IMR-90 (cell line): ENCODE measurements at places on chromosomes 6 and 20. TPM values are rescaled to one million over a fixed set of nuclear protein-coding genes. Genes with fewer than 3 reads are reported as not detected.

- DNase-seq, result no peak
Observed at GRCh38 chr6:50049829-50050228, at the start of gene DEFB112. Gene DEFB112 (minus strand): TSS chr6:50049929. CDS start chr6:50049869, 60 bp downstream.

DNA sequence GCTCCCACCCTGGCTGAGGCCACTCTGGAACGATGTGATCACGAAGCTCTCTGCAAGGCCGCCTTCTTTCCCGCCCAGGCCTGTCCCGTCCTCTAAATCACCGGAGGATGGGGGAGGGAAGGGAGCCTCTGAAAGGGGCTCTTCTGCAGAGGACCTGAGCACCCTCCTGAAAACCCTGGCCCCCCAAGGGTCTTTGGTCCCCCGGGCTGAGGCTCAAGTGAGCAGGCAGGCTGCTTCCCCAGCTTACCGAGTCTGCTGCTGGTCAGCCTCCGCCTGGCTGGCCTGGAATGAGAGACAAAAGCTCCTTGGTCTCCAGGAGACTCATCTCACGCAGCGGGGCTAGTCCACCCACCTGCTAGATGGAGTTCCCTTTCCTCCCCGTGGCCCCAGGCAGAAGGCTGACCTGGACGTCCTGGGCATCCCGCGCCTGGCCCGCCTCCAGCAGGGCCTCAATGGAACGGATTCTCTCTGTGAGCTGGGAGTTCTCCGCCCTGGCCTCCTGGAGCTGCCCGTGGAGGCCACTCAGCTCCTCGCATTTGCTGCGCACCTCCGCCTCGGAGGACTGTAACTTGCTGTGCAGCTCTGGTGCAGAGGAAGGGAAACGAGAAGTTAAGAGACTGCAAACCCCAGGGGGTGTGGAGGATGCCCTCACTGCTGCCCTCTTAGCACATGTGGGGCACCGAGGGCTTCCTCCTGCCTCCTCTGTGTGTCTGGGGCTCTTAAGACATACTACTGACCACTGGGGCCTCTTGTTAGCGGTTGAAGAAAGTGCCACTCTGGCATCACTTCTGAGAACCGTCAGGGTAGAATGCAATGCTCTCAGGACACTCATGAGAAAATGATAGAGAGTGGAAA is 54.7 kb downstream of the RRBP1 start:
- no peak for DNase-seq

- peak; percentile 12 for DNase-seq
Observed at GRCh38 chr6:35895560-35895959, 25.3 kb downstream of the SRPK1 start.

- DNase-seq, result peak; percentile 67
Observed at GRCh38 chr6:41531591-41532582, 14.3 kb upstream of the FOXP4 start.

- no peak for DNase-seq
Observed at GRCh38 chr6:3747100-3747737, 4.3 kb downstream of the PXDC1 start.

DNA sequence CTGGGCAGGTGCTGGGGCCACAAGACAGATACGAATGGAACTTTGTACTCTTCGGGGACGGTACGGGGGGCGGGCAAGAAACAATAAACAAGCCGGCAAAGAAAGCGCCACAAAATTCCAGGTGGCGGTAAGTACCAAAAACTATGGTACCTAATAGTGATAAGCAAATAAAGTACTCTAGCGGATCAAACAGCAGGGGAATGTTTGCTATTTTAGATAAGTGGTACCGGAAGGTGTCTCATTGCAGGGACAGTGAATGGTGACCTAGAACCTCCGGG is 15.1 kb upstream of the RIPK1 start:
- no peak for DNase-seq

GRCh38 chr20:3174442-3175261 is 1.3 kb upstream of the LZTS3 start:
- peak; percentile 11 for DNase-seq

GRCh38 chr20:23135449-23136420 is 49.6 kb upstream of the CD93 start:
- DNase-seq, result no peak

DNA sequence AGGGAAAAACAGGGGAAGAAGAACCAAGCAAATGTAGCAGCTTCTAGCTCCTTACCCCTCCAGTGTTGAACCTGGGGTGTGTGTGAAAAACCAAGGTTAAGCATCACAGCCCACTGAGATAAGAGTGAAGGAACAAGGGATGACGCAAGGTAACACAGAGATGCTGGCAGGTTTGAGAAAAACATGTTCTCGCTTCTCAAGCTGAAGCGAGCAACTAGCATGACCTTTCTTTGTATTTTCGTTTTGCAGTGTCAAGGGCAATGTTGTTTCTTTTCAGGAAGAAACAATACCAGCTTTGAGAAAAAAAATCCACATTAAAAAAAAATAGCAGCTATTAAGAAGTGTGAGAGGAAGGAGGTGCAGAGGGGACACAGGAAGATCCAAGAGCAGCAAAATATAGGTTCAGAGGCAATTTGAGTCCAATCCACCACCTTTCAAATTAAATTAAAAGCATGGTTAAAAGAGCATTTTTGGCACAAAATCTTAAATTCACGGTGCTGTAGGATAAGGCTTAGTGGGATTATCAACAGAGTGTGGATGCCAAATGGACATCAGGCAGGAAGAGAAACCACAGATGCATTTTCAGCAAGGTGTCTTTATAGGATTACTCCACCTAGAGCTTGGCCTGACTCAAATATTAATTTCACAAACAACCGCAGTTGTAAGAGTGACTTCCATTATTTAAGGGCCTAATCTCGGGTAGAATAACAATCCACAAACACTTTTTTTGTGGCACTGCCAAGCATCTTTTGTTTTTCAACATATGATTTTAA is 70.9 kb downstream of the SYNE1 start:
- DNase-seq, result no peak

GRCh38 chr6:56691286-56691595 is 48.6 kb upstream of the DST start:
- DNase-seq, result no peak

DNA sequence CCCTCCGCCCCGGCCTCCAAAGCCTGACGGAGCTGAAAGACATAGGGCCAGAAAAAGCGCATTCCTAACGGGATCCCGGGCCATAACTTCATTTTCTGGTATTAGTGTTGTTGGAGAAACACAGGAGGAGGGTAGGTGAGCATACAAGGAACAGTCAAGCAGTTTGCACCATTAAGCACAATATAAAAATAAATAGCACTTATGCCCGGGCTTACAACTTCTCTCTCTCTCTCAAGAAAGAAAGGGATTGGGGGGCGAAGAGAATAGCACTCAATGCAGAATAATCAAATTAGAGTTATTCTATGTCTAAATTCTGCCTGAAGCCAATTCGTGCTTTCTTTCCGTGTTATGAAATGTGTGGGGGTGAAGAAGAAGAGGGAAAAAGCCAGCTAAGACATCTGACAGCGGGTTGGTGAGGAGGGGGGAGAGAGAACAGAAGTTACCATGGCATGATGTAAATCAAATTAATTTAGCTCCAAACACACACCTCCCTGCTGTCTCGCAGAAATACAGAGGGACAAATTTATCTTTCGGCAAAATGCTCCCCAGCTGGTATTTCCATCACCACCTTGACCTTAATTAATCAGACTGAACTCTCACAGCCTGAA is 508 bp upstream of the METTL24 start:
- DNase-seq, result no peak

DNA sequence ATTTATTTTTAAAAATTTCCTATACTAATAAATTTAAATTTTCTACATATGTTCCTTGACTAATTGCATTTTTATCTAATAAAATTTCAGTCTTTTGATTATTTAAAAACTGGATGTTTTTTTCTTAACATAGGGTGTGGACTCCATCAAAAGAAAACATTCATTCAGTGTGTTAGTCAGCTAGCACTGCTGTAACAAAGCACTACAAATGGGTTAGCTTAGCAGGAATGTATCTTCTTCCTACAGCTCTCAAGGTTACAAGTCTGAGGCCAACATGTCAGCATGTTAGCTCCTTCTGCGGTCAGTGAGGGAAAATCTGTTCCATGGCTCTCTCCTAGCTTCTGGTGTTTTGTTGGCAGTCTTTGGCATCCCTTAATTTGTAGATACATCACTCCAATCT is 32.5 kb downstream of the FRK start:
- DNase-seq, result no peak

- no peak for DNase-seq
Observed at GRCh38 chr6:36963451-36964290, 9.1 kb downstream of the PI16 start.

DNA sequence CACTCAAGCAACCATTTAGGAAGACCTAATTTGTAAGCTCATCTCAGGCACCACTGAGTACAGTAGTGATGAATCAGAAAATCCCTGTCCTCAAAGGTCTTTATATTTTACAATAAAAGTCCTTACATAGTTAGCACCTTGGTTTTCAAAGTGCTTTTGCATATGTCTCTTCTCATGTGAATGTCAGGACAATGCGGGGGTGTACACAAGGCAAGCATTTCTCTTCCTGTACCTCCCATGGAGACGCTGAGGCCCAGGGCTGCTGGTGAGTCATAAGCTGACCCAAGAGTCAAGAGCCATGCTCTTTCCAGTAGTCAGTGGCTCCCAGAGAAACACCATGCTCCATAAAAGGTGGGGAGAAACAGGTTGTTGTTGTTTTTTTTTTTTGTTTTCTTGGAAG is 174.0 kb downstream of the GJA10 start:
- DNase-seq, result peak; percentile 78

DNA sequence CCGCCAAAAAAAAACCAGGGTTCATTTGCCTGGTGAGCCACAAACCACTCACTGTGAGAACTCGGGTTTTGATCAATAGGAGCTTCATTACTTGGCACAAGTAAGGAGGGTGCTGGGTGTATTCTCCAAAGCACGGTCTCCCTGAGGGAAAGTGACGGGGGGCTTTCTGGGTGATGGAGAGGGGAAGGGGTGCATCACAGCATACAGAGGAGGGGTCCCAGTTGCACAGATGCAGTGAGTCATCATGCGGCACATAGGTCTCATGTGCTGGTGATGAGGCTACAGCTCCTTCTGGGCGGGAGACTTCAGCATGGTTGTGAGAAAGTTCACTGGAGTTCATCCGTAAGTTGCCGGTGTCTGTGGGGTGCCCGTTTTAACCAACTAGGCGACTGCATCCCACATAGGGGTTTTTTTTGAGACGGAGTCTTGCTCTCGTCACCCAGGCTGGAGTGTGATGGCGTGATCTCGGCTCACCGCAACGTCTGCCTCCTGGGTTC is 36.2 kb downstream of the SUN5 start:
- no peak for DNase-seq

GRCh38 chr6:154197196-154197860 is 158.3 kb downstream of the OPRM1 start:
- DNase-seq, result peak; percentile 62

- DNase-seq, result peak; percentile 63
Observed at GRCh38 chr6:110328259-110328658, 29.9 kb downstream of the METTL24 start.

DNA sequence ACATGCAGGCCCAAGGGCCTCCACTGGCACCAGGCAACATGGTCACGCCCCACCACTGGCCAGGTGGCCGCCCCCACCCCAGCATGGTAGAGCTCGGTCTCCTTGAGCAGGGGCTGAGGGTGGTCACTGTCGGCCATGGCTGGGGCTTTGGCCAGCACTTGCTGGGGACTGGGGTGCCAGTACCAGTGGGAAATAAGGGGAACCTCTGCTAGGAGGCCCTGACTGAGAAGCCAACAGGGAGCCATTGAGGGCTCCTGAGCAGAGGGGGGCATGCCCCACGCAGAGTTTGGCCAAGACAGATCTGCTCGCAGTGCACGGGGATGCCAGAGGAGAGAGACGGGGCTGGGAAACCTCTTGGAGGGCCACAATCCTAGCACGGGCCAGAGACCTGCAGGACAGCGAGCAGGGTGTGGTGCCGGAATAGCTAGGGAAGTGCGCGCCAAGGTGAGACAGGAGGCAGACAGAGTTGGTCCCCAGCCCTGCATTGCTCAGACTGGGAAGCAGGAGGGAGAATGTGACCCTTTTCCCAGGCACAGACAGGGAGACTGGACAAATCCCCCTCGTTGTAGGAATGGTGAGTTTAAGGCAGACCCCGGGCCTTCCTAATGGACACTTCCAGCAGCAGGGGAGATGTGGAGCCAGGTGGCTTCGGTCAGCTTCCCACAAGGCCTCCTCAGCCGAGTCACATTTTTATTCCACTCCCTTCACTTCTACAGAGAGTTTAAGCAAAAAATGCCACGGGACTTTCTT is 179.0 kb upstream of the CST7 start:
- no peak for DNase-seq

The HLA-DOB gene
- 1.6 and 2.3 TPM in 2 replicates for polyA plus RNA-seq

The DPPA5 gene
- not detected in 2 replicates for polyA plus RNA-seq

The EPPIN gene
- not detected in 2 replicates for polyA plus RNA-seq

The TAP2 gene
- 11.4 and 13.4 TPM in 2 replicates for polyA plus RNA-seq

The BCAS1 gene
- not detected in 2 replicates for polyA plus RNA-seq

The CCN6 gene
- not detected in 2 replicates for polyA plus RNA-seq

The MYMX gene
- not detected in 2 replicates for polyA plus RNA-seq

The ZSCAN23 gene
- 0.89 and 1.7 TPM in 2 replicates for polyA plus RNA-seq

The CD24 gene
- 0.07 and 0.09 TPM in 2 replicates for polyA plus RNA-seq

The TFAP2C gene
- polyA plus RNA-seq, result 0.05 TPM in 1 of 2 replicates, not detected in the other

The HLA-F gene
- polyA plus RNA-seq, result not detected in 2 replicates

The SOBP gene
- polyA plus RNA-seq, result 0.60 and 0.99 TPM in 2 replicates

The DEFB124 gene
- not detected in 2 replicates for polyA plus RNA-seq
